ENCODE measurements at places on chromosomes 1 and 21. TPM values are rescaled to one million over a fixed set of nuclear protein-coding genes. Genes with fewer than 3 reads are reported as not detected.
A peak's percentile ranks its signal among the peaks of the same experiment; 100 is the strongest.

GRCh38 chr1:3558036-3558726 lies 53.1 kb downstream of the MEGF6 start:
- no peaks in the 10 kb centered on the region for H3K4me1 ChIP-seq
- H3K36me3 ChIP-seq = no peaks in the 10 kb centered on the region
- H3K4me3 ChIP-seq = no peak overlapping the region
- no peak for DNase-seq

DNA sequence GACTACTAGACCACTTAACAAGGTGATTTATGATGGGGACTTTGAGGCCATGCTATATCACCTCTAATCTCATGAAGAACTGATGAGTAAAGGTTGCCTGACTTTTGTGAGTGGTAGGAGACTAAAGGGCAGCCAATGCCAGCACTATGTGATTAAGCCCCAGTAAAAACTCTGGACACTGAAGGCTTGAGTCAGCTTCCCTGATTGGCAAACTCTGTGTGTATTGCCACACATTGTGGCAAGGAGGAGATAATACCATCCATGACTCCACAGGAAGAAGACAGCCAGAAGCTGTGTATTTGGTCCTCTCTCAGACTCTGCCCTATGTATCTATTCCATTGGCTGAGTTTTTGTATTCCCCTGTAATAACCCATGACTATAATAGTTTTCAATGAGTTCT lies 413.3 kb upstream of the ZRANB2 start:
- H3K4me1 ChIP-seq = no peaks in the 10 kb centered on the region
- no peak overlapping the region for H3K27ac ChIP-seq
- DNase-seq = no peak
- H3K4me3 ChIP-seq = no peak overlapping the region
- no peaks in the 10 kb centered on the region for H3K36me3 ChIP-seq
- no peaks in the 10 kb centered on the region for H3K27me3 ChIP-seq

- no peaks in the 10 kb centered on the region for H3K27me3 ChIP-seq
- no peak for DNase-seq
- H3K27ac ChIP-seq = no peak overlapping the region
- H3K36me3 ChIP-seq = peaks cover 57% of the 10 kb centered on the region
- peaks cover 12% of the 10 kb centered on the region for H3K4me1 ChIP-seq
These were observed 83.7 kb downstream of the WLS start for GRCh38 chr1:68148631-68149030.

DNA sequence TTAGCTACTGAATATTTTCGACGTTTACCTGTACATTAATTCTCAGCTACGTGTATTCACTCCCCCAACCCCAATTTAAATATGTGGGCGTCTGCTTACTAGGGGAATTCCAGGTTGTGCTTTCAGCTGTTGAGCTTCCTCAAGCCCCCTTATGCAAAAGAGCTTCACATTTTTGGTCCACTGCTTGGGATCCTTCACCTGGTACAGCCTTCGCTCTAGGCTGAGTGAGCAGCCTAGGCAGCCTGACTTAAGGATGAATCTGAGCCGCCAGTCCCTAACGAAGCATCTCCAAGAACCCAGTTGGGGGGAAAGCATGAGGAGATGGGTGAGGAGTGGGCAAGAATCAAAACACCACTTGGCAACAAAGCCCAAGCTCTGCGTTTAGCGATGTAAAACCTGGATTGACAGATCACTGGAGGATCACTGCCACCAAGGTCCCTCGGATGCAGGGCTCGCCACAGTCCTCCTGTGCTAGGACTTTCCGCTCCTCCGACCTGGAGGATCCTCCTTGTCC lies 674 bp downstream of the BCL10 start:
- peaks cover 2% of the 10 kb centered on the region for H3K36me3 ChIP-seq
- no peaks in the 10 kb centered on the region for H3K27me3 ChIP-seq
- peaks cover 21% of the 10 kb centered on the region for H3K4me1 ChIP-seq
- DNase-seq = no peak
- peak overlapping the region; percentile 84 for H3K4me3 ChIP-seq
- peak overlapping the region; percentile 92 for H3K27ac ChIP-seq

The UBE2Q1 gene
- total RNA-seq = 84.5 TPM

The RAB25 gene
- total RNA-seq = 0.47 TPM

DNA sequence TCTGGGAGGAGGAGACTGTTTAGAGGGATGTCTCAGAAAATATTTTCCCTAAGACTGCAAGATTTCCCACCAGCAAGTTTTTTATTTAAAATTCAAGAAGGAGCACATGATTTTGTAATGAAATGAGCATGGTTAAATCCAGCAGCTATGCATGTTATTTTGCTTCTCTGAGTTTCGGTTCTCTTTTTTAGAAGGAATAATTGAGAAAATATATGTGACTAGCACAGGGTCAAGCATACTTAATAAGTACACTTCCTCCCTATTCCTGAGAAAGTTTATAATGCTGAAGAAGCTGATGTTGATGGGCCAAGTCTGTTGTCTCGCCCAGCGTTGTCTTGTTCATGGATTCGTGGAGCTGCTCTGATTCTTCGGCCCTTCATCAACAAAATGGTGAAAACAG lies 51.2 kb downstream of the EXO1 start:
- no peak overlapping the region for H3K27ac ChIP-seq
- H3K36me3 ChIP-seq = no peaks in the 10 kb centered on the region
- H3K4me3 ChIP-seq = no peak overlapping the region
- no peaks in the 10 kb centered on the region for H3K27me3 ChIP-seq
- no peaks in the 10 kb centered on the region for H3K4me1 ChIP-seq

DNA sequence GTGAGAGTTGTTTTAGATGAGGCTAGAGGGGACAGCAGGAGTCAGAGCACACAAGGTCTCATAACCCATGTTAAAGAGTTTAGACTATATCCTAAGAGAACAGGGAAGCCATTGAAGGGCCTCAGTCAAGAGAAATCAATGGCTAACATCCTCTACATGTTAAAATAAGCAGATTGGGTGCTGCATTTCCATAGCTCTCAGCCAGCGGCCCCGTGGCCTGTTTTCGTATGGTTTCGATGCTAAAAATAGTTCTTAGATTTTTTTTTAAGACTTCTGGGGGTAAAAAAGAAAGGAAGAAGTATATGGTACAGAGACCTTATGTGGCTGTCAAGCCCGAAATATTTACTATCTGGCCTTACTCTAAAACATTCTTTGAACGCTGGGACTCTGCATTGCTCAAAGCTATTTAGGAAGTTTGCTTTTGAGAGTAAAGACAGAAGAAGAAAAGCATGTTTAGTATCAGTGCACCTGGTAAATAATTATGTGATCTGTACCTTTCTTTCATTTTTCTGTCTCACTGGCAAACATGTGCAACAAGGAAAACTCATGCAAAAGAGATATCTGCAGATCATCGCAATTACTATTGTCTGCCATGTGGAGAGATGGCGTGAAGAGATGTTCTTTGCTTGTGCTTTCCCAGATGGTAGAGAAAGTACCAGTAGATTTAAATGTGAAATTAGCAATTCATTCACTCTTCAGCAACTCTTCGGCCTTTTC lies 8.4 kb downstream of the PDIK1L start:
- peak overlapping the region; percentile 5 for H3K27ac ChIP-seq
- no peaks in the 10 kb centered on the region for H3K27me3 ChIP-seq
- H3K36me3 ChIP-seq = peaks cover 36% of the 10 kb centered on the region
- H3K4me3 ChIP-seq = no peak overlapping the region
- no peak for DNase-seq

GRCh38 chr1:149979245-149979971 lies 31.1 kb downstream of the OTUD7B start:
- DNase-seq = no peak
- H3K4me3 ChIP-seq = no peak overlapping the region
- no peak overlapping the region for H3K27ac ChIP-seq
- H3K4me1 ChIP-seq = no peaks in the 10 kb centered on the region

GRCh38 chr1:52179073-52179472 lies 37.2 kb downstream of the ZFYVE9 start:
- no peak for DNase-seq
- H3K4me1 ChIP-seq = no peaks in the 10 kb centered on the region
- no peak overlapping the region for H3K27ac ChIP-seq
- no peaks in the 10 kb centered on the region for H3K36me3 ChIP-seq
- no peaks in the 10 kb centered on the region for H3K27me3 ChIP-seq
- no peak overlapping the region for H3K4me3 ChIP-seq

The UHMK1 gene
- total RNA-seq = 62.2 TPM

- no peak overlapping the region for H3K27ac ChIP-seq
- peaks cover 23% of the 10 kb centered on the region for H3K27me3 ChIP-seq
- H3K4me1 ChIP-seq = no peaks in the 10 kb centered on the region
- H3K4me3 ChIP-seq = no peak overlapping the region
These were observed 110.4 kb upstream of the KCNK1 start for GRCh38 chr1:233503366-233503954.

The LAMB3 gene
- 12.7 TPM for total RNA-seq

DNA sequence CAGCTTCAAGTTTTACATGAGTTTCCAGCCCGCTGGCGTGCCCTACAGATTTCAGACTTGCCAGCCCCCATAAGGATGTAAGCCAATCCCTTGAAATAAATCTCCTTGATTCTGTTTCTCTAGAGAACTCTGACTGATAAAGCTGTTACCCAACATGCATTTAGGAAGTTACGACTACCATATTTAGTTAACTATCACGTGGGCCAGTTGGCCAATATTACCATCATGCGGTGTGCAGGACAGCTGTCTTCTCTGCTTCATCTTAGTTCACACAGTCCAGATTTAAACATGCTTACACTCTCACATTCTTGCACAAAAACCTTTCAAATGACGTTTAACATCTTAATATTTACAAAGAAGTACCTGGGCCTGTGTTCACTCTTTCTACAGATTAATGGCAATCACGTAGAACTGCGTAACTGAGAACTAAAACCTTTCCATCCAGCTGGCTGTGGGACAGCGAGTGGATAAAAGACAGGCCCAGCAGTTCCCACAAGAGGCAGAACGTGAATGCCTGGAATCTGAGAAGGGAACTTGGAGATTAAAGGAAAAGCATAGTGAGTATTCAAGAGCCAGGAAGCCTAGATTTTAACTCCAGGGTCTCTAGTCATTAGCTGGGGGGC lies 20.8 kb downstream of the FAM177B start:
- H3K27me3 ChIP-seq = peaks cover 5% of the 10 kb centered on the region
- H3K27ac ChIP-seq = no peak overlapping the region
- H3K36me3 ChIP-seq = no peaks in the 10 kb centered on the region
- H3K4me3 ChIP-seq = no peak overlapping the region
- no peak for DNase-seq

DNA sequence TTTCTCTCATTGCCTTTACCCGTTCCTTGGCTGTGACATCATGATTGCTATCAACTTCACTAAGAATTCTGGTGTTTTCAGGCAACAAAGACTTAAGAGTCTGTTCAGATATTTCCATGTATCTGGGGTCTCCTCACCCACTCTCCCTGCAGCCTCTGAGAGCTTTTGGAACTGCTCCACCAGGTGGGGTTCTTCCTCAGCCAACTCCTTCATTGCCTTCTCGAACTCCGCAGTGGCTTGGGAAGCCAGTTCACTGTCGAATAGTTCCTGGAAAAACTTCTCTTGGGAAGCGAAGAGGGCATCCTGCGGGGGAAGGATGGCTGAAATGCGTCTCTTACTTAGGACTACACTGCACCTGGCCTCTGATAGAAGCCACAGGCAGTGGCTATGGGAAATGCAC lies 2.1 kb downstream of the PEX19 start:
- H3K27me3 ChIP-seq = no peaks in the 10 kb centered on the region
- H3K4me3 ChIP-seq = no peak overlapping the region
- no peak for DNase-seq
- peaks cover 47% of the 10 kb centered on the region for H3K36me3 ChIP-seq
- H3K27ac ChIP-seq = no peak overlapping the region

The TTC39A gene
- 3.1 TPM for total RNA-seq

DNA sequence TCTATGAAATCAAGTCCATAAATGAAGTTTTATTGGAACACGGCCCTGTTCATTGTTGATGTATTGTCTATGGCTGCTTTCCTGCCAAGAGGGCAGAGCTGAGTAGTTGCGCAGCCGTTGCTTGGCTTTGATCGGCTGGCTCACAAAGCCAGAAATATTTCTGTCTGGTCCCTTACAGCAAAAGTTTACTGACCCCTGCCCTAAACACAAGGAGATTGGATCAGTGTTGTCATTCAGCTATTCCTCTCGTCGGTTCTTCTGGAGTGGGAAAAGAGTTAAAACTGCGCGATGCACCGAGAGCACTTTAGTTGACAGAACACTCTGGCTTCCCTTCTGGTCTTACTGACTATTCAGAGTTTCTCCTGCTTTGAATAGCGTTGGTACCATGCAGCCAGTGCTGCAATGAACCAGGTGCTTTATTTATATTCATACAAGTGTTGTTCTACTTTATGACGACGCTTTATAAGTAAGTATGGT lies 868 bp downstream of the ZBTB40 start:
- peak overlapping the region; percentile 70 for H3K4me3 ChIP-seq
- H3K36me3 ChIP-seq = no peaks in the 10 kb centered on the region
- DNase-seq = peak; percentile 39
- H3K27ac ChIP-seq = peak overlapping the region; percentile 80

- H3K4me3 ChIP-seq = no peak overlapping the region
- no peak for DNase-seq
- no peak overlapping the region for H3K27ac ChIP-seq
- peaks cover 5% of the 10 kb centered on the region for H3K27me3 ChIP-seq
- H3K36me3 ChIP-seq = no peaks in the 10 kb centered on the region
These were observed 29.8 kb upstream of the CD55 start for GRCh38 chr1:207291723-207292122.

The PRAMEF4 gene
- total RNA-seq = not detected

DNA sequence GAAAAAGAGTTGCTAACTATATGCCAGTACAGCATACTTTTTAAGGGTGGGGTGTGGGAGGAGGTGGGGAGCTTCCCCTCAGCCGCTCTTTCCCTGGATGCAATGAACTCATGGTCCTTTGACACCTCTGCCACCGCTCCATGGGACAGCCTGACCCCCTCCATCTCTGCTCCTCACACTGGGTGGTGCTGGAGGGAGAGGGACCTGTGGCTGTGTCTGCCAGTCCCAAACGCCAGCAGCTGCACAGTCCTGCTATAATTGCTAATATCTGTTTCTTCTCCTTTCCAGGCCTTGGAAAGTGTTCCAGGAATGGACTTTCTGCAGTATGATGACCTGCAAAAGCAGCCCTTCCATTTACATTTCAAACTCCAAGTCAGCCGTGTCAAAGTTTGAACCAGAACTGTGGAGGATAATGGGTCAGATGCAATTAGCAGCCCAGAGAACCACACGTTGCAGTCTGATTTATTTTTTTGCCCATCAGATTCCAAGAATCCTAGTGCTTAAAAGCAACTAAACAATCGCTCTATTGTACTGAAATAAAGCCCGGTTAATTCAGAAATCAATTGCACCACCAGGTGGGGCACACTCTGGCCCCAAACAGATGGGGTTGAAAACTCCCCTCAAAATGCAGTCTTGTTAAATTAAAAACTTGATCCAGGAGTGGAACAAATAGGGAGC lies 160.7 kb upstream of the LMO4 start:
- no peaks in the 10 kb centered on the region for H3K4me1 ChIP-seq
- DNase-seq = no peak
- no peaks in the 10 kb centered on the region for H3K27me3 ChIP-seq
- H3K27ac ChIP-seq = no peak overlapping the region
- no peaks in the 10 kb centered on the region for H3K36me3 ChIP-seq

DNA sequence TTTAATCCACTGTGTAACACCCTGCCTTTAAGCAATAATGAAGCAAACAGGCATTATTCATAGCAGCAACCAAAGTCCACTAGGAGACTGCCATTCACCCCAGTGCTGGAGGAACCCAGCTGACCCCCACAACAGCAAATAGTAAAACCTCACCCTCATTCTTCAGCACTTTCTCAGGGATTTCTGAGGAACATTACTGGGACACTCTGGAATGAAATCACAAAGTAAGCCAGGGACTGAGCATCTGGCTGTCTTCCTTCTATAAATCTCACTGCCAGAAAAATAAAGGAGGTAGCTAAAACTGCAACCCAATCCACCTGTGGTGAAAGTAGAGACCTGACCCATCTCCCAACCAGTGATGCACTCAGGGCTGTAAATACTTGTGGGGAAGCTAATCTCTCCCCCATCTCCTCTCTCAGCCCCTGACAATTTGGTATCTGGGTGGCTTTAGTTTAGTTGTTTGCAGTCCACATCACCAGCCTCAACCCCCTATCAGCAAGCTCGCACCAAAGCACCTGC lies 47.1 kb downstream of the COL6A1 start:
- DNase-seq = no peak
- no peaks in the 10 kb centered on the region for H3K36me3 ChIP-seq
- no peaks in the 10 kb centered on the region for H3K4me1 ChIP-seq
- H3K27me3 ChIP-seq = no peaks in the 10 kb centered on the region
